ENCODE measurements at places on chromosomes 11 and 22.

DNA sequence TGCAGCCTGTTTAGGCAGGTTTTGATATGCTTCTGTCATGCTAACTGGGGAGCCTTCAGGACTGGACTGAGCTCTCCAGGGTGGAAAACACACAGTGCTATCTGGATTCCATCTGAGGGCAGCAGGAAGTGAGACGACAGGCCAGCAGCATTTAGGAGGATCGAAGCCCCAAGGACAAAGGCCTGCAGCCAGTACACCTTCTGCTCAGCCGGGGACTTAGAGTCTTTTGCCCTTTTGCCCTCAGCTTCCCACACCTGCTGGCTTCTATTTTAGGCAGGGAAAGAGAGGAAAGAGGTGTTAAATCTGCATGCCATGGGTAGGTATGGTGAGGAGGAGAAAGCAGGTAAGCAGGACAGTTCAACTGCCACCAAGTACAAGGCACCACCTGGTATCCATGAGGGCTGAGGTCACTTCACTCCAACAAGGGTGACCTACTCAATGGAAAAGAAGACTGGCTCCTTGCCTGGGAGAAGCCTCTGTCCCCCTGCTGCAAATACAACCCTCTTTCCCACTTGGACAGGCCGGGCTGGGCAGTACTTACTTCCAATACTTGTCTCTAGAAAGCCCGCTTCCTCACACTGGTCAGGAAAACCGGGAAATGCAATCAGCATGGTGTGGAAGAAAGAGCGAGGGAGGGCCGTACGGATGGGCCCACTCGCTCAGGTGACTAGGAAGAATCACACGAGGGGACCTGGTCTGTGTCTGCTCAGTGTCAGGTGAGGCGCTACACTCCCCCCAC lies 12.3 kb downstream of the LARGE2 start:
- no peak for DNase-seq

DNA sequence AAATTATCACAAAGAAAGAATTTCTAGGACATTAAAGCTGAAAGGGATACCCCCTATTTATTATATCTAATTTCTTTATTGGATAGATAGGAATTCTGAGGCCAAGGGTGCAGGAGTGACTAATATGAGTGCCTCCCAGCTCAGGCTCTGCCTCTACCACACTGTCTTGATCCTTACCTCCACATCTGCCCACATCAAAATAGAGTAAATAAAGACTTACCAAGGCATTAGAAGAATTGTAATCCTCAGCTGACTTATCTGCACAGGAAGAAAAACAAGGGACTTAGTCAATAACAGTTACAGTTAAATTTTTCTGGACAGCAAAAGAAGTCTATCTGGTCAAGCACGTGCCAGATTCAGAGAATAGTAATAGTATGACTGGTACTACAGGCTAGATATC lies 72.6 kb upstream of the GDPD4 start:
- no peak for DNase-seq

DNA sequence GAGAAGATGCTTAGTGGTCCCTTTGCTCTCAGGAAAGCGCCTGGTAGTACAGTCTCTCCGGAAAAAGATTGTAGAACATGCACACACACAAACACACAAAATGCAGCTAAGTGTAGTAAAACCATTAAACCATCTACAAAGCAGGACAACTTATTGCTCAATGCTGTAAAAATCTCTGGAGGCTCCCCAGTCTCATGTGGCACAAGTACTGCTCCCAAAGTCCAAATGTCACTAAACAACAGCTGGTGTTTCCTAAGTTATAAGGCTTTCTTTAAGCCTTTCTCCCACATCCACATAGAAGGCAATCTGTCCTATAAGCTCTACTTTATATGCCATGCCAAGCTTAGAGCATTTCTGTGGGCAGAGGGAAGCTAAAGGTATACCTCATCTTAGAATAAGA lies 32.9 kb downstream of the CDON start:
- no peak for DNase-seq

GRCh38 chr11:2761131-2762030 lies 61.6 kb upstream of the KCNQ1OT1 start:
- no peak for DNase-seq

DNA sequence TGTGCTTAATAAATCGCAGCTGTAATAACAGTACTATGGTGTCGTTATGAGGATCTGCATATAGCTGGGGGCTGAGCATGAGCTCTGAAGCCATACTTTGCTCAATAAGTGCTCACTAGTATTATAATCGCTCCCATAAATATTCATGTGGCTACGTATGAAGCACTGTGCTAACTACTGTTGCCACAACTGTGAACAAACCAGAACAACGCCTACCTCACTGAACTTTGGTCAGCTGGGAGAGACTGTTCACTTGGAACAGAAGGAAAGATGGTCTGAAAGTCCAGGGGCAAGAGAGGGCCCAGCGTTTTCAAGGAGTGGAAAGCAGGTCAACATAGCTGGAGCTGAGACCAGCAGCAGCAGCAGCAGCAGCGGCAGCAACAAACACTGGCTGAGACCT lies 141.6 kb downstream of the EFCAB6 start:
- DNase-seq: no peak

- no peak for DNase-seq
These were observed 13.8 kb downstream of the ADA2 start for GRCh38 chr22:17205432-17205831.

DNA sequence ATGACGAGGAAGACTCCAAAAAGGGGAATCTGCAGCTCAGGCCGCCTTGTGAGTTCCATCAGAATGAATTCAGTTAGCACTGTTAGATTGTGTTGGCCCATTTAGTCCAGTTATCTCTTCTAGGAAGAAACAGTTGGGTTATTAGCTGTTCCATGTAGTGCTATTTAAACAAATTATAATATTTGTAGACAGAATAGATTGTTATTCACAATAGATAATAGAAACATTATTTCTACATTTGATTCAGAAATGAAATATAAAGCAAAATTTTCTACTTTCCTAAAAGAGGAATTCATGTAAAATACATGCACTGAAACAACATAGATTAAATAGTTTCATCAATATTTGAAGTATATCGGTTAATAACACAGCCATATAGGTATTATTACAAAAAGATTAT lies at the start of gene OR8K5:
TSS of gene OR8K5 (minus strand) at position 101 of the 400 bp plus-strand sequence. CDS start at position 101, 0 bp downstream.
- DNase-seq: no peak

- DNase-seq: no peak
These were observed 8.0 kb downstream of the CSDC2 start for GRCh38 chr22:41568811-41569210.

DNA sequence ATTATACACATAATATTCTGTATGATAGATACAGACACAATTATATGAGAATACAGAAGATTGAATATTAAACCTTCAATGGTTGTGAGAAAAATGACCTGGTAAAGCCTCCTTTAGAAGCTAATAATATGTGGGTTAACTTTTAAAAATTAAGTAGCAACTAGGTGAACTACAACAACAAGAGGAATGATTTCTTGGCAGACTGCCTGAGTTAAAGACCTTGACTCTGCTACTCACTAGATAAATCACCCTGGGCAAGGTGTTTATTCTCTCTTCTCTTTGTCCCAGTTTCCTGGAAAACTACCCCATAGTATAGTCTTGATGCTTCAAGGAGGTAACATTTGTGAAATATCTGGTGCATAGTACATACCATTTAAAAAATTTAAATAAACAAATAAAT lies 519.6 kb upstream of the TENM4 start:
- DNase-seq: no peak

DNA sequence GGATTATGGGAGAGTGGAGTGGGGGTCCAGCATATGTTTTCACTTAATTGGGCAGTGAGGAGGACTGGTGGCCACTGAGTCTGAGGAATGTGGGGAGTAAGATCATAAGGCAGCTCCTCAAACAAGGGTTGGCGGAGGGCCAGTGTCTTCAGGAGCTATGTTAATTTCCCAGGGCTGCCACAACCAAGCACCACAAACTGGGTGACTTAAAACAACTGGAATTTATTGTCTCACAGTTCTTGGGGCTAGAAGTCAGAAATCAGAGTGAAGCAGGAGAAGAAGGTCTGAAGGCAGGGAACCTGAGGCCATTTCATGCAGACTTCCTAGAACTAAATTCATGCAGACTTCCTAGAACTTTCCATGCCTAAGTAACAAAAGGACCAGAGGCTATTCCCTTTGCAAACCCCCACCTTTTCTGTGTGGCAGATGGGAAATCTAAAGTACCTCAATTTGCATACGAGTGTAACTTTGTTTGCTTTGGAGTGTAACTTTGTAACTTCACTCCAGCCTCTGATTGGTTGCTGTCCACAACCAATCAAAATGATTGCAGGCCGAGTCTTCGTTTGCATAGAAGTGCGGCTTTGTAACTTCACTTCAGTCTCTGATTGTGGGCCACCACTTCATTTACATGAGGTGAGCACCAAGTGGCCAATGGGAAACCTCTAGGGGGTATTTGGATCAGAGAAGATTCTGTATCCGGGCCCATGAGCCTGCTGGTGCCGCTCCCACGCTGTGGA lies 50.5 kb upstream of the ZBED5 start:
- no peak for DNase-seq

GRCh38 chr11:118621071-118621783 lies 13.8 kb downstream of the PHLDB1 start:
- no peak for DNase-seq

GRCh38 chr11:69674267-69674885 lies 777 bp downstream of the LTO1 start:
- DNase-seq: no peak

DNA sequence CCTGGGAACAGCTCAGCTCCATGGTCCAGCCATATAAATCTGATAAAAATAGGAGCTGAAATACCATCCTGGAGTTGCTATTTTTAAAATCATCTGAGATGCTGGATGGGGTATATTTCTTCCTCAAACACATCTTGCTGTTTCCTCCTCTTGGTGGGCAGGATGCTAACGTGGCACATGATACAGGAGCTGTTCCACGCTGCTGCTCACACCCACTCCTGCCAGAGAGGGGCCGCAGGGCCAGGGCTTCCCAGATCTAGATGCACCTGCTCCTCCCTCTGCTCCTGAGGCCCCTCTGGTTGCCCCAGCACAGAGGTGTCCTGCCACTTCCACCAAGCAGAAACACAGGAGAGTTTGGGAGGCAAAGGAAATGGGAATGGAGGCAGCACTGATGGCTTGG lies 3.3 kb upstream of the ST3GAL4 start:
- DNase-seq: no peak

DNA sequence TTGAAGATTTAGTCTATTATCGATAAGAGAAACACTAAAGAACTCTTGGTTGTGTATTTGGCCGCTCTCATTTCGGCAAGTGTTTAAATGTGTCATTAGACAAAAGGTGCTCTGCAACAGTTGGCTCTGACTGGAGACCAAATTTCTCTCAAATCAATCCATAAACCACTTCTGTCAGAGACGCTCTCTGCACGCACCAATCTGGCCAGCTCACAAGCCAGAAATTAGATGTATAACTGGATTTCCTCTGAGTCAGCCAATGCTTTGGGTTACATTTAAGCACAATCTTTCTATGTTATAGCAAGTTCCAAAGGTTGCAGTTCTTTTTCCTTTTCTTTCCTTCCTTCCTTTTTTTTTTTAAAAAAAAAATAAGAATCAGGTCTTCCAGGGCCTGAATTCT lies 17.6 kb upstream of the PARVA start:
- no peak for DNase-seq

GRCh38 chr11:107172996-107173395 lies 154.7 kb upstream of the GUCY1A2 start:
- DNase-seq: no peak
